Hepatocyte (in vitro differentiated cells): ENCODE measurements at places on chromosomes 2 and 18. TPM values are rescaled to one million over a fixed set of nuclear protein-coding genes. Genes with fewer than 3 reads are reported as not detected.

- H3K27ac ChIP-seq = no peak overlapping the region
- no peak overlapping the region for H3K4me3 ChIP-seq
- H3K27me3 ChIP-seq = no peaks in the 10 kb centered on the region
Measured at GRCh38 chr2:166074430-166074829, 53.4 kb downstream of the SCN1A start.

- H3K4me1 ChIP-seq = no peaks in the 10 kb centered on the region
- H3K4me3 ChIP-seq = no peak overlapping the region
- no peak overlapping the region for H3K27ac ChIP-seq
- no peak for DNase-seq
- H3K27me3 ChIP-seq = no peaks in the 10 kb centered on the region
- no peaks in the 10 kb centered on the region for H3K36me3 ChIP-seq
Measured at GRCh38 chr18:54737986-54738385, 90.3 kb upstream of the RAB27B start.

MSTN gene
- total RNA-seq = 0.04 and 0.17 TPM in 2 replicates

DNA sequence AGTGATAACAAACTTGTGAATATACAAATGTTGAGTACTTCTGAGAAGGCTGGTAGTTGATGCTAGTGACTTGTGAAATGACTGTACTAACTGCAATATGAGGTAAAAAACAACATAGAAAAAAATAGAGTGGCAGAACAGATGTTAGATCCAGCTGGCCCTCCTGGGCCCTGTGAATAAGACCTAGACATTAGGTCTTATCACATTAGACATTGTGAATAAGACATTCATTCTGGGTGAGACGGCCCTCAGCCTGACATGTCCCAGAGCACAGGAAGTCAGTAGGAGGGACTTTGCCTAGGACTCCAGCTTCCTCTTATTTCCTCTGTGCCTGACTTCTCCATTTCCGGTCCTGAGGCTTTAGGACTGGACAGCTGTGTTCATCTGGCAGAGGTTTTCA is 22.9 kb downstream of the DOK1 start:
- no peak overlapping the region for H3K4me3 ChIP-seq
- H3K36me3 ChIP-seq = no peaks in the 10 kb centered on the region
- H3K27ac ChIP-seq = peak overlapping the region; percentile 35

CCDC102B gene
- 3.7 and 5.4 TPM in 2 replicates for total RNA-seq

DNA sequence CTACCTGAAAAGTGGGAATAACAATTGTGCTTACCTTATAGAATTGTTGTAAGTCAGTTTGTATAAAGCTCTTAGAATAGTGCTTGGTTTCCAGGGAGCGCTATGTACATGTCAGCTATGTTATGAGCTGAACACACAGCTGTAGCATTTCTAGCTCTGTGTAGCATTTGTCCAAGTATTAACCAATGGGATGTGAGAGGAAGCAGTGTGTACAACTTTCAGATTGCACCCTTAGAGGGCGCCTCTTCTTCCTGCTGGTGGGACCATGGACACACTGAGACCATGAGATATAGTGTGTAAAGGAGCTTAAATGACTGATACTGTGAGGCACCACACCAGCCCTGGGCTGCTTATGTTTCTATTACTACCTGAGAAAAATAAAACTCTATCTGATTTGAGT is 380.2 kb downstream of the LNPK start:
- no peak for DNase-seq
- no peaks in the 10 kb centered on the region for H3K27me3 ChIP-seq
- no peaks in the 10 kb centered on the region for H3K36me3 ChIP-seq
- no peak overlapping the region for H3K4me3 ChIP-seq
- H3K4me1 ChIP-seq = peaks cover 22% of the 10 kb centered on the region

GRCh38 chr2:24576617-24577016 is 85.6 kb downstream of the NCOA1 start:
- H3K27ac ChIP-seq = no peak overlapping the region
- no peaks in the 10 kb centered on the region for H3K27me3 ChIP-seq
- H3K36me3 ChIP-seq = no peaks in the 10 kb centered on the region
- DNase-seq = no peak

DNA sequence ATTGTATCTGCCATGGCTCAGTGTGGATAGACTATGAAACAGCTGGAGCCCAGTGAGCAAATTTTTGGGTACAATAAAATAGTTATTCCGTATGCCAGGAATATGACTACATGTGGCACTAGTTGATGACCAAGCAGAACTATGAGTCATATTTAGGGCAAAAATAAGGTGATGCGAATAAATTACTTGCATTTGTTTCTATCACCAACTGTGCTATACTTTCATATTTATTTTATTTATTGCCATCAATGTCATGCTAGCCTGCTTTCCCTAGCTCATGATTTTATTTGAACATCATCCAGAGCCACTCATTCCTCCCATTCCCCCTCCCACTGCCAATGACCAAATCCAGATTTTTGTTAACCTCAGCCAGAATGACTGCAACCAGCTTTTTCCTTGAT is 13.3 kb upstream of the FAP start:
- H3K36me3 ChIP-seq = no peaks in the 10 kb centered on the region
- H3K27ac ChIP-seq = no peak overlapping the region
- H3K4me1 ChIP-seq = no peaks in the 10 kb centered on the region

CPS1 gene
- 587 and 618 TPM in 2 replicates for total RNA-seq

DNA sequence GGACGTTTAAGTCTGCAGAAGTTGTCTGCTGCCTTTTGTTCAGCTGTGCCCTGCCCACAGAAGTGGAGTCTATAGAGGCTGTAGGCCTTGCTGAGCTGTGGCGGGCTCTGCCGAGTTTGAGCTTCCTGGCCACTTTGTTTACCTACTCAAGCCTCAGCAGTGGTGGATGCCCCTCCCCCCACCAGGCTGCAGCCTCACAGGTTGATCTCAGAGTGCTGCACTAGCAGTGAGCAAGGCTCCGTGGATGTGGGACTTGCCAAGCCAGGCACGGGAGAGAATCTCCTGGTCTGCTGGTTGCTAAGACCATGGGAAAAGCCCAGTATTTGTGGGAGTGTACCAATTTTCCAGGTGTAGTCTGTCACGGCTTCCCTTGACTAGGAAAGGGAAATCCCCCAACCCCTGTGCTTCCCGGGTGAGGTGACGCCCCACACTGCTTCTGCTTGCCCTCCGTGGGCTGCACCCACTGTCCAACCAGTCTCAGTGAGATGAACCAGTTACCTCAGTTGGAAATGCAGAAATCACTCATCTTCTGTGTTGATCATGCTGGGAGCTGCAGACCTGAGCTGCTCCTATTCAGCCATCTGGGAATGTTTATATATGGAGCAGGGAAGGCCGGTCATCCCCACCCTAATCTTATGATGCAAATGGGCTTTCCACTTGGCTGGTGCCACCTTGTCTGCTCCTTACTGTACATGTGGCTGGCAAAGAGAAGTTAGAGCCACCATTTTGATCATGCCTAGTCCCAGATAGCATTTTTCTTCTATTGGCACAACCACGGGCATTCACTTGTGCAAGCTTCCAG is 156.9 kb upstream of the ITGA6 start:
- no peaks in the 10 kb centered on the region for H3K36me3 ChIP-seq
- peak overlapping the region; percentile 31 for H3K27ac ChIP-seq

DNA sequence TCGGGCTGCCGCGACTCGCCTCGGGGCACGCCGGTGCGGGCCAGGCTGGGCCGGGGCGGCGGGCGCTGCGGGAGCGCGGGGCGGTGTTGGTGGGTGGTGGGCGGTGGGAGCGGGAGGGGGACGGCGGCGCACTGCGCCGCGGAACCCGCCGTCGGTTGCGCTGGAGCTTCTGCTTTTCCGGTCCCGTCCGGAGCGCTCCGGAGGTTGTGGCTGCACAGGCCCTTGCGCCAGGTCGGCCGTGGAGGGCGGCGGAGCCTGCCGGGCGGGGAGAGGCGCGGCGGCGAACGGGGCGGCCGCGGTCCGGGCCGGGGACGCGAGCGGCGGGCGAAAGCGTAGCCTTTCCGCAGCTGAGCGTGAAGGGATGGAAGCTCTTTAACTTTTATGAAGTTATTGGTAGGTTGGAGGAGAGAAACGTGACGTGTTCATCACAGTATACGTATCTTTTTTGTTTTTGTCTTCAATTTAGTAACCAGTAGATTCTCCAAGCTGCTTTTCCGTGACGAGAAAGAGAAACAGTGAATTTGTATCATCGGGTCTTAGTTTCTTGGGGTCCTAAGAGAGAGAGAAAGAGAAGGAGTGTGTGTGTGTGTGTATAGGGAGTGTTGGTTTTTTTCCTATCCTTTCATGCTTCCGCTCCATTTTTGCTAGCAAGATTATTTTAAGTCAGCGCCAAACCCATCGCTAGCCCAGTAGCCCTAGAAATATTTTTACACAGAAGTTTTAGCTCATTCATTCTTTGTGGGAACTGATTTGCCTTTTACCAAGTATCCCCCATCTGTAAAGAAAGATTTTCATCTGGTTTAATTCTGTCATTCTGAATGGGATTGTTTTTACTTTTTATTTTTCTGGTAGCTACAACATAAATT is 535 bp downstream of the ATG4B start:
- H3K36me3 ChIP-seq = no peaks in the 10 kb centered on the region
- peaks cover 26% of the 10 kb centered on the region for H3K4me1 ChIP-seq
- H3K4me3 ChIP-seq = peak overlapping the region; percentile 93
- peak; percentile 49 for DNase-seq

GRCh38 chr2:95274291-95275150 is at the start of gene PROM2:
TSS of gene PROM2 (plus strand) at chr2:95274449. CDS start at chr2:95274586, 137 bp downstream.
- no peaks in the 10 kb centered on the region for H3K36me3 ChIP-seq
- H3K27ac ChIP-seq = no peak within 1 kb of the TSS
- no peak within 1 kb of the TSS for H3K4me3 ChIP-seq
- DNase-seq = peak; percentile 53
- no peaks in the 10 kb centered on the region for H3K4me1 ChIP-seq

DNA sequence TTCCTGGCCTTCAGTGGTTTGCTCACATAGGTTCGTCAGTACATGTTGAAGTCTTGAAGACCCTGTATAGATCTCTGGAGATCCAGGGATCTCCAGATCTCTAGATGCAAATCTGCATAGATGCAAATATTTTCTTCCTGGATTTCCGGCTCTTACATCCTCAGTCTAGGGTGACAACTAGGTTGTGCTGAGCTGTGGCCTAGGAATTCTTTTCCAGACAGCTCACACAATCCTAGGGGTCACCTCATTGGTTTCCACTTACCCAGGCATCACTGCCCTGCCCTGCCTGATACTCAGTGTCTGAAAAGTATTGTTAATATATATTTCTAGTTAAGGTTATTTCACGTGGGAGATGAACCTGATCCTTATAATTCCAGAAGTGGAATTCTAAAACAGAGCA is 105.1 kb upstream of the TTC27 start:
- no peaks in the 10 kb centered on the region for H3K4me1 ChIP-seq
- H3K27ac ChIP-seq = no peak overlapping the region
- H3K36me3 ChIP-seq = no peaks in the 10 kb centered on the region

DNA sequence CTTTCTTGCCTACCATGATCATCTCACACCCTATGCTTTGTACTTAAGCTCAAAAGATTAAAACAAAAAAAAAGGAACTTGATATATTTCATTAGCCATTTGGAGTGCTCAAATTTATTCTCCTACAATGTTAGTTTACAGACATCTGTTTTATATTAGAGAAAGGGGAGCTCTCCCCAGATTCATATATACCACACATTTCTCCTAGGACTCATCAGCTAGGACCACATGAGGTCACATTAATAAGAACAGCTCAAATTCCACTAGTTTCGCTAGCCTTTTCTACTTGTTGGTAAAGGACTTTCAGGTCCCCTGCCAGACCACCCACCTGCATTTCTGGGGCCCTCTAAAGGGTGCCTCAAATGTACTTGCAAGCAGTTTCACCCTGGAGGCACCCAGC is 151.2 kb upstream of the MMADHC start:
- H3K4me3 ChIP-seq = no peak overlapping the region
- H3K36me3 ChIP-seq = no peaks in the 10 kb centered on the region
- H3K27ac ChIP-seq = no peak overlapping the region
- H3K27me3 ChIP-seq = no peaks in the 10 kb centered on the region
- DNase-seq = no peak

DNA sequence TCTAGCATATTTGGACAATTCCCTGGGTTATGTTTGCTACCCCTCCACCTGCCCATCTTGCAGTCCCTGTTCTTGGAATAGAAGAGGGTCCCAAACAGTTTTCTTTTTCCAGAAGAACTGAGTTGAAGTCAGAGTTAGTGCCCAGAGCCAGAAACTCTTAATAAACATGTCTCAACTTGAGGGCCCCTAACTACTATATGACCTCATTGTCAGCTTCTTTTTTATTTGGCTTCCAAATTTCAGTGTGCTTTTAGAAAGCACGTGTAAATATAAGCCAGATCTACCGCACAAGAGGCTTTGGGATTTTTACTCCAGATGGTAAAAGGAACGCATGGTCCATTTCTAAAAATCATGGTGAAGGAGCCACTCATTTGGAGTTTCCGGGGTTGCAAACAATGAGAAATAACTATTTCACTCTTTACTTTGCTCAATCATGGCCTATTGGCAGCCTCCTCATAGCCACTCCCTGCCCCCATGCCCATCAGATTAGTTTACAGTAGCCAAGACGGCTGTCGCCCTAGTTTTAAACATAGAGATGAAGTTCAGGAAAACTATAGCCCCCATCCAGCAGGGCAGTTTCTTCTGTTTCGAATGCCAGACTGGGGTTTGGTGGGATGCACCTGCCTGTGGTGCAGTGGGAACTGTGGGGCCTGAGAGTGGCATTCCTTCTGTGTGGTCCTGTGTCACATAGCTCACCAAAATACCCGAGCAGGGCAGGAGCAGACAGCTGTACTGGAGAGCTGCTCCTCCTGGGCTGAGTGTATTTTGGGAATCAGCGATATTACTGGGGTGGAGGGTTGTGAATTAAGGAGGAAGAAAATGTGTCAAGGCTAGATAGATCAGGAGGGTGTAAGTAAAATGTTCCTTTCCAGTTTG is 1.7 kb downstream of the MAPRE3 start:
- H3K4me3 ChIP-seq = no peak overlapping the region
- H3K4me1 ChIP-seq = no peaks in the 10 kb centered on the region
- H3K27ac ChIP-seq = no peak overlapping the region
- no peaks in the 10 kb centered on the region for H3K36me3 ChIP-seq

DNA sequence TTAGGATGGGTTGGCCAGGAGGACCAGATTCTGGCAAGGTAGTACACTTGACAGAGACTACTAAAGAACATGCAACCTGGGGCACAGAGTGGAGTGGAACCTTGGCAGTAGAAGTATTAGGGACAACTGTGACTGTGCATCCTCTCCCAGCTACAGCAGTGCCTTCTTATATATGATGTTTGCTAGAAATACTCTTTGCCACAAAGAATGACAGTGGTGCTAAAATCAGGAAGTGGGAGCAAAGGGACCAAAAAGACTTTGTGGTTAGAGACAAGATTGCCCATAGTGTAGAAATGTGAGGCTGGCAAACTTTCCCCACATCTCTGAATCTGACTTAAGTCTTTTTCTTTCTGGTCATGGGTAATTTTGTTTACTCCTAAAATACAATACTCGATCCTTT is 9.4 kb upstream of the SLC38A11 start:
- H3K4me1 ChIP-seq = no peaks in the 10 kb centered on the region
- no peaks in the 10 kb centered on the region for H3K36me3 ChIP-seq
- H3K27me3 ChIP-seq = no peaks in the 10 kb centered on the region

- H3K4me3 ChIP-seq = no peak overlapping the region
- H3K36me3 ChIP-seq = no peaks in the 10 kb centered on the region
- H3K4me1 ChIP-seq = no peaks in the 10 kb centered on the region
- H3K27ac ChIP-seq = no peak overlapping the region
Measured at GRCh38 chr2:64485961-64486360, 32.0 kb downstream of the LGALSL start.
